NCI-H1930 (cell line): ENCODE measurements at places on chromosomes 11 and 22.

DNA sequence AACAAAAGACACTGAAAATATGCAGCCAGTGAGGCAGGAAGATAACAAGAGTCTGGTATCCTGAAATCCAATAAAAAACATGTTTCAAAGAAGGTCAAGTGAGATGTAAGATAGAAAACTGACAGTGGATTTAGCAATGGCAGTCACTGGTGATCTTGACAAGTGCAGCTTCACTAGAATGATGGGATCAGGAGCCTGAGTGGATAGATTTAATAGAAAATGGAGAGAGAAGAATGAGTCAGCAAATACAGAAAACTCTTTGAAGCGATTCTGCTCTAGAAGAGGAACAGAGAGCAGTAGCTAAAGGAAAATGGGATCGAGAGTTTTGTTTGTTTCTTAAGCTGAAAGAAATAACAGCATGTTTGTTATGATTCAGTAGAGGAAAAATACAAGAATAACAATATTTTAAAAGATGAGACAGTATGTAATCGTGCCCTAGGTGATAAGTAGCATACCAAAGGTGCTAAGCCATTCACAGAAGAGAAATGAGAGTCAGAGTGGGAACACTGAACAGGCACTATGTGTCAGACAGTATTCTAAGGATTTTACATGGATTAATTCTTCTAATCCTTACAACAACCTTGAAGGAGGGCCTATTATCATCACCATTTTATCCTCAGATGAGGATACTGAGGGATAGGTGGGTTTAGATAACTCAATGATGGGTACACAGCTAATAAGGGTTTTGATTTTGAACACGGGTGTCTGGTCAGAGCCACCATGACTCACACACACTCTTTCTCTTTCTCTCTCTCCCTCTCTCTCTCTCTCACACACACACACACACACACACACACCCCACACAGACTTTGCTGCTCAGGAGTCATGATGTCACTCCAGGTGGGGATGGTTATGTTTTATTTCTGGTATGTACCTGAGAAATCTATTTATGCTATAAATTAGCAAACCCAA is 36.3 kb downstream of the MRE11 start:
- no peak for DNase-seq

- no peak for DNase-seq
Observed at GRCh38 chr11:122877732-122878131, 4.8 kb upstream of the JHY start.

DNA sequence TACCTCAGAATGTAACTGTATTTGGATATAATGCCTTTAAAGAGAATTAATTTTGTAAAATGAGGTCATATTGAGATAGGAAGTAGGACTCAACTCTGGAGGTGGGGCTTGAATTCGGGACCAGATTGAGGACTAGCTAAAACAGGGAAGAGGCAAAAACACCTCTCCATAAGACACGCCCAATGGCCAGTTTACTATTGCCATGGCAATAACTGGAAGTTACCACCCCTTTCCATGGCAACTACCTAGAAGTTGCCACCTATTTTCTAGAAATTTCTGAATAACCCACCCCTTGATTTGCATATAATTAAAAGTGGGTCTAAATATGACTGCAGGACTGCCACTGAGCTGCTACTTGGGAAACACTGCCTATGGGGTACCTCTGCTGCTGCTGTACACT is 206.4 kb downstream of the TTC28 start:
- no peak for DNase-seq

GRCh38 chr11:103147627-103148026 is 38.4 kb downstream of the DYNC2H1 start:
- no peak for DNase-seq

DNA sequence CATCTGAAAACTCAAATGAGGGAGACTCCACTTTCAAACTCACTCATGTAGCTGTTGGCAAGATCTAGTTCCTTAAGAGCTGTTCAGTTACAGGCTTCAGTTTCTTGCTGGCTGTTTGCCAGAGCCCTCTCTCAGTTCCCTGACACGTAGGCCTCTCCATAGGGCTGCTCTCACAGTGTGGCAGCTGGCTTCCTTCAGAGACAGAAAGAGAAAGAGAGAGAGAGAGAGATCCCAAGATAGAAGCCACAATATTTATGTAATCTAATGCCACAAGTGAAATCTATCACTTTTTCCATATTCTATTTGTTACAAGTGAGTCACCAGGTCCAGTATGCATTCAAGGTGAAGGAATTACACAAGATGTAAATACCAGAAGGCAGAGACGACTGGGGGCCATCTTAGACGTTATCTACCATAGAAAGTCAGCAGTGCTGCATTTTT is 168.8 kb downstream of the RCN1 start:
- DNase-seq, result no peak

GRCh38 chr11:13695886-13696285 is 27.4 kb downstream of the FAR1 start:
- DNase-seq, result no peak

- no peak for DNase-seq
Observed at GRCh38 chr11:82889133-82890001, 10.9 kb downstream of the PRCP start.

- DNase-seq, result no peak
Observed at GRCh38 chr11:78212586-78213371, 24.1 kb downstream of the USP35 start.

GRCh38 chr22:44445307-44445680 is 52.7 kb downstream of the RTL6 start:
- no peak for DNase-seq

DNA sequence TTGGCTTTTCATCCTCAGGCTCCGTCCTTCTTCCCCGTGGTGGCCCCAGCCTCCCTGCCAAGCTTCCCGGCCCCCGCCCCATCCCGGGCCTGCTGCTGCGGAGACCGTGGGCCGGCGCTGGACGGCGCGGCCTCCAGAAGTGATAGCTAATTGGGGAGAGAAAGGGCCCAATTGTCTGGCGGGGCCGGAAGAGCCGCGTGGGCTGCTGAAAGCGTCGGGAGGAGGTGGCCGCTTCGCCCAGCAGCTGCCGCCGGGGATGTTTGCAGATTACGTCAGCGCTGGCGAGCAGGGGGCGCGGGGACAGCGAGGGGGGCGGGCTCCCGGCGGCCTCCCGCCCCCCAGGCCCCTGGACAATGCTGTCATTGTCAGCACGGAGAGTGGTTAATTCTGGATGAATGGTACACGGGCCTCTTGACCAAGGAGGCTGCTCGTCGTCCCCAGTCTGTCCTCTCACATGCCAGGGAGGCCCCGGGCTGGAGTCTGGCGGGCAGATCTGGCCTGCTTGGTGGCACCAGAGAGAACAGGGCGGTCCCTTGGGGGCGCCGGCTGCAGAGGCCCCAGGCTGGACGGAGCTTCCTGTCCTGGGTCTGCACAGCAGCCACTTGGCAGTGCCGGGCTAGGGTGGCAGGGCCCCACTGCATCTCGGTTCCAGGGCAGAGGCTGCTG is 1.6 kb downstream of the SMIM38 start:
- no peak for DNase-seq

- no peak for DNase-seq
Observed at GRCh38 chr11:42345933-42346332, 886.5 kb upstream of the LRRC4C start.

DNA sequence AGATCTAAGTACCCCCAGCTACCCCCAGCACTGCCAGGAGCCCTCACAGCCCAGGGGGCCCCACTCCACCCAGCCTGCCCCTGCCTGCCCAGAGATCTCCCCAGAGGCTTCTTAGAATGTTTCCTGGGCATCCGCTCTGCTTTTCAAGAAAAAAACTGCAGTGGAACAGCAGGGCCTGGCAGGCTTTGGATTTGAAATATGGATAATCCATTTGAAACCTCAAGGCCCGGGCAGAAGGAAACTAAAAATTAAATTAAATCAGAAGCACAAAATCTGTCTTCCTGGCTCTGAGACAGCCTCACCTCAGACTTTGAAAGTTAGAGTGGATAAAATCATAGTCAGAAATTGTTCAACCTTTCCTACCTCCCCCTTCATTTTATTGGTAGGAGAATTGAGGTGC is 273.6 kb downstream of the OPCML start:
- DNase-seq, result no peak

- DNase-seq, result no peak
Observed at GRCh38 chr22:47767403-47767802, 1005.0 kb downstream of the TBC1D22A start.

GRCh38 chr11:79482800-79483199 is 42.0 kb upstream of the TENM4 start:
- DNase-seq, result no peak

DNA sequence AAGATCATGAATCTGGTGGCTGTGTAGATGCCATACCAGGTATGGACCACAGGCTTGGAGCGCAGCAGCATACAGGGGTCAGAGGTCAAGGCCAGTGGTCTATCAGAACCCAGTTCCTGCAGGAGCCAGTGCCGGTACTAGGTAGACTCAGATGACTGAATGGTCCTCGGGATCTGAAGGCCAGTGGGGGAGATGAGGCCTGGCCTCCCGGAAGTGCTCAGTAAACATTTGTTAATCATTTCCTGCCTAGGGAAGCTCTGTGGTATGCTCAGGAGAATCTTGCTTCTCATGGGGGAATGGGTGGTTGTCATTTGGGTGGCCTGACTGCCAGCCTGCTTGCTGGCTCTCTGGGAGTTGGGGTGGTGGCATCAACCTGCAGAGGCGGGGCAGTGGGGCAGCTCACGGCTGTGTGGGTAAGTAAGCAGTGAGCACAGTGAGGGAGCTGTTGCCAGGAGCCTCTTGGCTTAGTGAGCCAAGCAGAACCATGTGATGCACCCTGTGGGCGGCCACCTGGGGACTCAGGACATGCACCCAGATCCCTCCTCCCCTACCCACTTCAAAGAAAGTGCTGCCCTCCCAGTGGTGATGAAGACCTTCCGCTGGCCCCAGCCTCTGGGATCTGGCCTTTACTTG is 33.0 kb downstream of the PTPRJ start:
- no peak for DNase-seq

DNA sequence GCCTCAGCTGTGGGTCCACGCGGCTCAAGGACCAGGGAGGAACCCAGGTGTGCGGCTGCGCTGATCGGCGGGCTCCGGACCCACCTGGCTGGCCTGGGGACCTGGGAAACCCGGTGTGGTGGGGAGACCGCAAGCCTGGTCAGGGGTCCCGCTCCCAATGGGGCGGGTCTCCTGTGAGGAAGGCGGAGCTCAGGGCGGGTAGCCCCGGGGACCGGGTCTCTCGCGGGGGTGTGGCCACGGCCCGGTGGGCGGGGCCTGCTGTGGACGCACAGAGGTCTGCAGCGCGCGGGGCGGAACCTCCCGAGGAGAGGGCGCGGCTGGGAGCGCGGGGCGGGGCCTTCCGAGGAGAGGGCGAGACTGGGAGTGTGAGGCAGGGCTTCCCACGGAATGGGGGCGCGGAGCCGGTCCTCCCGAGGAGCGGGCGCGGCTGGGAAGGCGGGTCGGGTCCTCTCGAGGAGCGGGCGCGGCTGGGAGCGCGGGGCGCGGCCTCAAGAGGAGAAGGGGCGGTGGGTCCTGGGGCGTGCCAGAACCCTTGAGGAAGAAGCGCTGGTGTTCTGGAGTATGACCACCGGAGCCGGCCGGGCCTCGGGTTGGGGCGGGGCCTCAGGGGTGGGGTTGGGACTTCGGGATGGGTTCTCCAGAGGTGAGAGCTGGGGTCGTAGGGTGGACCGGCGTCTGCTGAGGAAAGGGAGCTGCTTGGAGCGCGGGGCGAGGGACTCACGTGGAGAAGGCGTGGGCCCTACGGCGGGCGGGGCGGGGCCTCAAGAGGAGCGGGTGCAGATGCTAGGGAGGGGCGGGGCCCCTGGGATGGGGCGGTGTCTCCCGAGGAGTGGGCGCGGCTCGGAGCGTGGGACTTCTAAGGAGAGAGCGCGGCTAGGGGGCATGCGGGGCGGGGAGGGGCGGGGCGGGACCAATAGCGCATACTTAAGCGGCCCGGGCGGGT is 20.8 kb downstream of the DGCR6L start:
- DNase-seq, result peak; percentile 78

- no peak for DNase-seq
Observed at GRCh38 chr11:3049430-3050243, 7.6 kb downstream of the CARS1 start.

DNA sequence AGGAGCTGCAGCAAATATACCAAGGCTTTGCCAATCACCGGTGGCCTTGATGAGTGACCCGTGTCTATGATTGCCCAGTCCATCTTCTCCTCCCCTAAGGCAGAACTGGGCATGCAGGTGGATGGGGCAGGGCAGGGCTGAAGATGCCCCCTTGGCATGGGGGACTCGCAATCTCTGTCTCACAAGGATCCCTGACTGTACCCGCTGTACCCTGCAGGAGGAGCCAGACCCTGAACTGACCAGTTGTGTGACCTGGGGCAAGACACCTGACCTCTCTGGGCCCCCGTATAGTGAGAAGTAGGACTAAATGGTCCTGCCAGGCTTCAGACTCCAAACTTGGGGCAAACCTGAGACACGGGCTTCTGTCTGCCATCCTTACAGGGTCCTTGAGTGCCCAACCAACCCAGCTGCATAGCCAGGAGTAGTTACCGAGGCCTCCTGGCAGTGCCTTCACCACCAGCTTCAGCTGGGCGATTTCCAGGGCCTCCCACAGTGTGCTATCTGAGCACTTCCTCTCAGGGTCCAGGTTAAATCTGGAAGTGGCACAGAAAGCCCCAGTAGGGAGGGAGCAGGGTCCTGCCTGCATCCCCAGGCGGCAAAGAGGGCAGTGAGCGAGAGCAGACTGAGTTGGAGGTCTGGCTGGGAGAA is 6.4 kb upstream of the KCNJ11 start:
- no peak for DNase-seq

DNA sequence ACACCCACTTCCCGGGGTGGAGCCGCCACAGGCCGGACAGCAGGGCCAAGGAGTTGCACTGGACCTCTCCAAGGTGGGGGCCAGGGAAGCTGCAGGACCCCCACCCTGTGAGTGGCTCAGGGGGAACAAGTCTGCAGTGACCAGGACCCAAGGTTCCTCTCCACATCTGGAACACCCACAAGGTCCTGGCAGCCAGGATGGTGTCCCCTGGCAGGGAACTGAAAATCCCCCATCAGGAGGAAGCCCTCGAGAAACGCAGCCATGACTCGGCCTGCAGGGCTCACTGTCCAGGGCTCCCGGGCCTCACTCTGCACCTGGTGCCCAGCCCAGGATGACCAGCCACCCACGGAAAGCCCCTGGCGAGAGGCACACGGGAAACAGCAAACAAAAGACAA is 11.5 kb downstream of the RNH1 start:
- no peak for DNase-seq

DNA sequence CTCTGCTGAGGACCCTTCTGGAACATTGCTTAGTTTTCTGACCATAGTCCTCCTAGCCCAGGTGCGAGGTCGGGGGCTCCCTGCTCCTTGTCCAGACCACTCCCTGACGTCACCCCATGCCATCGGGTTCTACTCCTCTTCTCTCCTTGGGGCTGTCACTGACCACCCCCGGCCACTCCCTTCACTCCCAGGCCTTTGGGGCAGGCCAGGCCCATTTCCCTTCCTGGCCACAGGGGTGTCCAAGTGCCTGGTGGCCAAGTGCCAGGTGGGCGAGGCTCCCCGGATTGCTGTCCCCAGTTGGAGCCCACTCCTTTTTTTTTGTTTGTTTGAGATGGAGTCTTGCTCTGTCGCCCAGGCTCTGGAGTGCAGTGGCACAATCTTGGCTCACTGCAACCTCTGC is 19.5 kb downstream of the MRGPRD start:
- no peak for DNase-seq

- DNase-seq, result no peak
Observed at GRCh38 chr11:128374026-128374425, 213.3 kb downstream of the ETS1 start.
